ENCODE measurements at places on chromosomes 3 and 15.

DNA sequence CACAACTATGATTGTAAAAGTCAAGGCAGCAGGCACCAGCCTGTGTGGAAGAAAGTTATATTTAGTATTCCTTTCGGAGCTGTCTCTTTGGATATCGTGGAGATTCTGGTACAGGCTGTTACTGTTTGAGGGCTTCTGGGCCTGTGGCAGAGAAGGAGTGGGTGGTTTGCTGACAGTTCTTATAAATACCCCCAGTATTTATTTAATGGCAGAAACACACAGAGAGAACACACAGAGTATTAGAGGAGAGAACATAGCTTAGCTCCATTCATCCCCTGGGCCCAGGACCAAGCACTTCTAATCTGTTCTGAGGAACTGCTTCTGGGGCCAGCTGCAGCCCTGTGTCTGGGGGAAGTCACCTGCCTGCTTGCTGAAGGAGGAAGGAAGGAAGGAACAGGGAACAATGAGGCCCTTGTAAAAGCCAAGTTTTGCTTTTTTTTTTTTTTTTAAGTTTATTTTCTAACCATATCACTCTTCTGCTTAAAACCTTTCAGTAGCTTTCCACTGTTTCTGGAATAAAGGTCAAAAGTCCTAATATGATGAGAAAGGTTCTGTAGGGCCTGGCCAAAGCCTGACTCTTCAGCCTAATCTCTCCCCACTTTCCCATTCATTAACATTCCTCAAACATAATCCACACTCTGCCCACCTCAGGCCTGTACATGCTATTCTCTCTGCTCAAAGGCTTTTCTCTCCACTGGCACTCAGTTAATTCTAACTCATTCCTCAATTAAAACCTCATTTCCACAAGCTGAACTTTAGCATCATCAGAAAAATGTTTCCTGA lies 11.8 kb upstream of the PP2D1 start:
- DNase-seq: no peak

DNA sequence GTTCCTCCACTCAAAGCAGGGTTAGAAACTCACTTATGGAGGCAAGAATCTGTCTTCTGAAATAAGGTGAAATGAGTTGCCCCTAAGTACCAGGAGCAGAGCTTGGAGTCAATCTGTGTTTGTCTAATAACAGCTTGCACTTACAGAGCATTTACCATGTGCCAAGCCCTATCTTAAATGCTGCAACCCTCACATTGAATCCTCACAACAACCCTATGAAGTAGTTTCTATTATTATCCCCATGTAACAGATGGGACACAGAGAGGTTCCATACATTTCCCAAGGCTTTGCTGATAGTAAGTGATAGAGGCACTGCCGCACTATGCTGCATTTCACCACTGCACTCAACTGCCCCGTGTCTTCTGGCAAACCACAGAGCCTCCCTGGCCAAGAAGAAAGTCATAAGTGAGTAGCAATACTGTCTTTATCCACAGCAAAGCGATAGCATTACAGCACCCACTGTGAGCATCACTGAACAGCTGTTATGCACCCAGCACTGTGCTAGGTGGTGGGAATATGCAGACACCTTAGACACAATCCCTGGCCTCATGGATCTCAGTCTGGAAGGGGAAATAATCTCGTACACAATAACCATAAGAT lies 141.5 kb downstream of the SSR3 start:
- DNase-seq: no peak

GRCh38 chr15:91555312-91555711 lies 298.2 kb upstream of the SLCO3A1 start:
- no peak for DNase-seq

DNA sequence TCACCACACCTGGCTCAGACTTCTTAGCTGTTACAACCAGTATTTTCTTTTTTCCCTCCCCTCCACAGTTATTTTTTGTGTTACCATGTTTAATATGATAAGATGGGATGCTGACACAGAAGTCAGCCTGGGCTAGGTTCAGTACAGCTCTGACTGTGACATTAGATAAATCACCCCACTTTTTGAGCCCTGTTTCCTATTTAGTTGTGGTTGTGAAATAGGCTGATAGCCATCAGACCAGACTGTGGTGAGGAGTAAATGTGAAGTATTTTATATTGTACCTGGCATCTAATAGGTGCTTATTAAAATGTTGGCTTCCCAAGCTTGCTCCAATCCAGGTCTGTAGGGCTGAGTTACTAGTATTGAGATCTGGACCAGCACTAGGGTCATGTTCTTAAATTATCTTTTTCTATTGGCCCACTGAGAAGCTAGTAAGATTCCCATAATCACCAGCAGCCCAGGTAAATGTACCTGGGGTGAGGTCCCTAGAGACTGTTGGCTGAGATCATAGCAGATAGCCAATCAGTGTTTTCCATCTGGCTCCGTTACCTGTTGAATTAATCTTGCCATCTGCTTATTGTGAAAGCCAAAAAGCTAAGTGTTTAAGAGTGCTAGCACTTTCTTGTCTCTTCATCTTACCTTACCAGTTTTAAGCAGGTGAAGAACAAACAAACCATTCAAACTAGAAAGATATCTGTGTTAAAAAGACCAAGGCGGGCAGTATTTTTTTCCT lies 61.0 kb downstream of the CCK start:
- no peak for DNase-seq

DNA sequence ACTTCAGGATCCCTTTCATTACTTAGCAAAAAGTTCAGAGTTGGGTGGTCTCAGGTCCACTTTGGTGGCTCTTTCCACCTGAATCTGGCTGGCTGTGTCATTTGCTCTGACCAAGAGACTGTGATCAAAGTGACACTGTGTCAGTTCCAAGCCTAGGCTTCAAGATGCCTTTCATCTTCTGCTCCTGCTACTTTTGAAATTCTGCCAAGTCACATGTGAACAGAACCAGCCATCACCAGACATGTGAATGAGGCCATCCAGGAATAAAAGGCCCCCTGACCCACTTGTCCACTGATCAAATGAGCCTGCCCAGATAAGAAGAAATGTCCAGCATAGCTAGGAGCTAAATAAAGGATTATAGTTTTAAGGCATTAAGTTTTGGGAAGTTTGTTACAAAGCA lies 132.2 kb downstream of the OSBPL10 start:
- no peak for DNase-seq

DNA sequence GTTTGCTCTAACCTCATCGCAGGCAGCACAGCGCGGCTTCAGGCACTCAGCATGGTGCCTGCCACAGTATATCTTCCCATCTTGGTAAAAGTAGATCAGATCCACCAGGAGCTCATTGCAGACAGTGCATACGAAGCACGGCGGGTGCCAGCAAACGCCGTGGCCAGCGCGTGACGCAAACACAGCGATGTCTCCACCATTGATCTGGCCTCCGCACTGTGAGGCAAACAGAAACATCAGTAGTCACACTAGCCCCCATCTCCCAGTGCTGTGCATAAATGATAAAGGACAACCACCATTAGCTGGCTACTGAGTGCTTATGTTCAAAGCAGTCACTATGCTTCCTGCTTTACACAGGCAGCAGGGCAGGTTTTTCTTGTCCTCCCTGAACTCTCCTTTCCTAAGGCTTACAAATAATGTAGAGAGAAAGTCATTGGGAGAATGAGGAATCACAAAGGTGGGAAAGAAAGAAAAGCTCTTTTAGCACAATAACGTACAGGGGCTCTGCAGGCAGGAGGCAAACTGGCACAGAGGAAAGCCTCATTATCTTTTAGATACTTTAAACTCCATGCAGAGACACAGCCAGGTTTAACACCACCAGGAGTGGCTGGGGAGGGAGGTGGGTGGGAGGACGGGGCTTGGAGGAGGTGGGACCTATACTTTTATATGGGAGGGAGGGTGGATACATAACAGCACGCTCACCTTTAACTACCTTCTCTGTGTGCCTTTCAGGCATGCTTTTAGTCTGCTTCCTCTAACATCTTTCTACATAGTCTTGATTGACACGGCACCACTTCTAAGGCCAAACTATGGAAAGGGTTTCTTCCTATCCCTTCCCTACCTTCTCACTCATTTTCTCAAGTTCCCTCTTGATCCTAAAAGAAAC lies 67.9 kb downstream of the PRICKLE2 start:
- DNase-seq: no peak

GRCh38 chr3:166837535-166837934 lies 542.6 kb downstream of the ZBBX start:
- no peak for DNase-seq

GRCh38 chr3:126339466-126339865 lies 17.7 kb downstream of the KLF15 start:
- no peak for DNase-seq

DNA sequence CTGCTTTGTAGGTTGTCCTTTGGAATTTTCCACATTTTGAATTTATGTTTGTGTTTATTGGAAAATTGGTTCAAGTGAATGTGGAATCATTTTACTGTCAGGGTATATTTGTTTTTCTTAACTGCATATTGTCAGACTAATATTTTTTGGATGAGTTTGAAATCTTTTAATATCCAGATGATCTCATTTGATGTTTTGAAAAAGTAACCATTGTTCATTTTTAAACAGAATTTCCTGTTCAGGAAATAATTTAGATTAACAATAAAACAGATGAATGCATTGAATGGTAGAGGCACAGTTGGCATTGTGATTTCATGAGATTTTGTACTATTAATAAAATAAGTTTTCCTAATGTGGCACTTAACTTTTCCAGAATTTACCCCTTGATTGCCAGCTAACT lies 15.5 kb downstream of the TRAK1 start:
- DNase-seq: no peak

GRCh38 chr3:13613343-13614190 lies 64.6 kb downstream of the FBLN2 start:
- DNase-seq: no peak

DNA sequence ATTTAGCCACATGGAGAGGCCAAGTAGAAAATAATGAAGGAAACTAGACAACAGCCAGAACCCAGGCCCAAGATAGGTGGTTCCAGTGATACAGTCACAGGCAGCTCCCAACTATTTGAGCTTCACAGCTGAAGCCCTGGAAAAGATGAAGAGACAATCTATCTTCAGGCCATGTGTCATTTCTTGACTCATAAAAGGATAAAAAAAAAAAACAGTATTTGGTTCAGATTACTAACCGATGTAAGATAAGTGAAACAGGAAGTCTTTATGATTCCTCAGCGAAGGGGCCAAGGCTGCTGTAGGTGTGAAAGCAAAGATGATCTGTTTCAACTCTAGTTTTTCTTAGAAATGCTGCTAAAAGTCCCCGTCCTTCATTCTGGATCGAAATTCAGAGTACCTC lies 394.6 kb downstream of the ZNF385D start:
- no peak for DNase-seq

- DNase-seq: no peak
Observed at GRCh38 chr3:36332139-36332538, 48.2 kb upstream of the STAC start.

DNA sequence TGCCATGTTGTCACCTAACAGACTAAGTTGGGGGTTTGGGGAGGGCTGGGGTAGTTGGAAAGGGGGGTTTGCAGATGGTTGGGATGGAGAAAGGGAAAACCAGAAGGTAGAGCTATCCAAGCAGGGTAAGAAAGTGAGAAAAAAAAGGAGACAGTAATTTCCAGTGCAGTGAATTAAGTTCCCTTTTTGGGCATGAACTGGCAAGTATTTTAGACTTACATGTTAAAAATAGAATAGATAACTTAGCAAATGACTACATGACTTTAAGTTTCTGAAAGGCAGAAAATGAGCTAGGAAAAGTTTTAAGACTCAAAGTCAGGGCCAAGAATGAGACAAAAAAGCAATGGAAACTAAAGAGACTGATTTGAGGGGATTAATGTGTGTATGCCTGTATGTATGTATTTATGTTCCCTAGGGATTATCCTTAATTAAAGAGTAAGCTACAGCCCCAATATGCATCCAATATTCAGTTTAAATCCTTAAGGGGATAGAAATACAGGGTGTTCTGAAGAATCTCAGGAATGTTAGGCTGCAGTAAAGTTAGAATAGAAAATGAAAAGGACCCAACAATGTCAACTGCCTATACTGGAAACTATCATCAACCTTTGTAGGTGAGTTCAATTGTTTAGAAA lies 285.2 kb upstream of the MME start:
- DNase-seq: no peak

- no peak for DNase-seq
Observed at GRCh38 chr3:11908981-11909698, 62.5 kb upstream of the TAMM41 start.

DNA sequence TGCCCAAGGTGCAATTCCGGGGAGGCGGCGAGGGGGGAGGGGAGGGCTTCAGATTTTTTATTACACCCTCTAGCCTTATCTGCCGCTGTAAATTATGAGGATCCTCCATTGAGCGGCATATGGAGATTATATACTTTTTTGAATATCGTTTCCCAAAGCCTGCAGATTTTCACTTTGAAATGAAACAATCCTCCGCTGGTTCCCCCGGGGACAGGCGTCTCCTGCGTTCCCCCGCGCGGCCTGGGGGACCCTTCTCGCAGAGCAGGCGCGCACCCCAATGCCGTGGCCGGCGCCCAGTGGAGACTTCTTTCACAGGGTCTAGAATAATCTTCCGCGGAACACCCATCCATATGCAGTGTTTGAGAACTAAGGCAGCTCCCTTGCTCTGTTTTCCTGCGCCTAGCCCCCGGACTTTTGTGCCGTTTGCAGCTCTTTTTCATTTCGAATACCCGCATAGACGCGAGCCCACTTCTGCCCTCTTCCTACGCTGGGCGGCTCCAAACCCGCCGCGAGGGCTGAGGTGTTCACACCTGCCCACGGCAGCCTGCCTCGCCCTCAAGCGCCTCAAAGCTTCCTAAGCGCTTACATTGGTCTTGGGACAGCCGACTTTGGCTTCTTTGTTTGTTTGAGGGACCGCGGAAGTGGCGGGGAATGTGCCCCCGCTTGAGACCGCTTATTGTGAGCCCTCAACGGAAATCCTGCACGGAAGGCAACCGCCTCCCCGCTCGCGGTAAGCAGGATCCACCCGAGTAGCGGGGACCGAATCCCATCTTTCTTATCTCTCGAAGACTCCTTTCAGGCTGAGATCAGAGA lies 7.5 kb downstream of the SOX14 start:
- no peak for DNase-seq

- DNase-seq: no peak
Observed at GRCh38 chr3:138774529-138775253, 60.0 kb downstream of the PIK3CB start.

GRCh38 chr3:102156426-102156825 lies 278.4 kb upstream of the ZPLD1 start:
- no peak for DNase-seq

DNA sequence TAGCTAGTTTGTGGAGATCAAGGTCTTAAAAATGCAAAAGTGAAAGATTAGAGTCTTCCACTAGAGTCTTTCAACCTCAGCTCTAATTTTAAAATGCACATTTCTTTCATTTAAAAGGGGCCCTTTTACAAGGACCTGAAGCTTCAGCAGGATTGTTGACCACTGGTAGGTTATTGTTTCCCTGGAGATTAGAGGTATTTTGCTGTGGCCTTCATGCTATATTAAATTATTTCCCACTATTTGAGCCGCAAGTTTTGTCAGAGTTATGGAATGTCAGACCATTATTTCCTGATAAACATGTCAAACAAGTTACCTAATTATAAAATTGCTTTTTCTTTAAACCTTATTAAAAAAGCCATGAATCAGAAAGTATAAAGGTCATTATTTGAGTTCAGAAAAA lies 103.1 kb upstream of the CCNL1 start:
- DNase-seq: no peak

DNA sequence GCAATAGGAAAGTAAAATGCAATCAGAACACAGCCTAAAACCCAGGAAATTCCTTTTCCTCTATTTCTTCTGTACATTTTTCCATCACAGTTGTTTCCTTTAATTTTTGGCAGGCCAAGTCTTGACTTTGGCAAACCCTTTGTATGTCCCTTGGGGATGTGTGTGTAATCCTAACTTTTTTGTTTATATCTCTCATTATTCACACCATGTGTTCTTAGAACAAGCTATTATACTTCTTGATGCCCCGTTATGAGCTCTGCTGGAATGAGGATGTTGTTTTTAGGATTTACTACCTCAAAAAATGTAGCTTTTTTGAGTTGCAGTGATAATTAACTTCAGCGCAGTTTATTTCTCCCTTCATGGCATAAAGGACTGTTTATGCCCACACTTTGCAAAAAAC lies 123.4 kb downstream of the ABI3BP start:
- no peak for DNase-seq

All from stimulated activated CD4-positive, alpha-beta T cell treated with anti-CD3 and anti-CD28 coated beads, Interleukin-1b, Interleukin-23, amount 100 ng/mL, for 1 hour (primary cell).